ENCODE measurements at places on chromosomes 4 and X.

DNA sequence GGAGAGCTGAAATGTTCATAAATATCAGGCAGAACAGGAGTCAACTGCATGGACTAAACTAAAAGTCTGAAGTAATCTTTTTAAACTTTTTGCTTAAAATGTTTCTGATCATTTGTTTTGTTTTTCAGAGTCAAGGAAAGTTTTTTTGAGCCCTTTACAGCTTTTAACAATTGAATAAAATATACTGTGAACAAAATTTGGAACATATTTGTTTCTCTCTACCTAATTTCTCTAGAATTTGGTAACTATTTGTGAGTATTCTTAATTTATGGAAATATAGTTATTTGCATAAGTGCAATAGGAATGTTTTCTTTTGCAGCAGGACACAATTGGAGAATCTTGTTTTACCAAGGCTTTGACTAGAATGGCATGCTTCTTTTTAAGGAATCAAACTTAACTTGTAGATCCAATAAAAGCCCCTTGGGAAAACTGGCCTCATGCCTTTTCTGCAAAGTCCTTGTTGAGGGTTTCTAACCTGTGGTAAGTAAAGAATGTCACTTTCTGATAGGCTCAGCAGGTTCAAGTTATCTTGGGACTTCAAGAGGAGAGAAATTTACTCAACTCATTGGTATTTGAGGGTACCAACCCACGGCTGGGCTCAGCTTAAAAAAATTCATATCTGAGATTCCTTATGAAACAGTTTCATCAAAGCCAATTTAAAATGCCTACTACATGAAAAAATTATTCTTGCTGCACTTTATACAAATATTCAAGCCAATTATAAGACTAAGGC lies 91.5 kb downstream of the UPRT start:
- DNase-seq = no peak

DNA sequence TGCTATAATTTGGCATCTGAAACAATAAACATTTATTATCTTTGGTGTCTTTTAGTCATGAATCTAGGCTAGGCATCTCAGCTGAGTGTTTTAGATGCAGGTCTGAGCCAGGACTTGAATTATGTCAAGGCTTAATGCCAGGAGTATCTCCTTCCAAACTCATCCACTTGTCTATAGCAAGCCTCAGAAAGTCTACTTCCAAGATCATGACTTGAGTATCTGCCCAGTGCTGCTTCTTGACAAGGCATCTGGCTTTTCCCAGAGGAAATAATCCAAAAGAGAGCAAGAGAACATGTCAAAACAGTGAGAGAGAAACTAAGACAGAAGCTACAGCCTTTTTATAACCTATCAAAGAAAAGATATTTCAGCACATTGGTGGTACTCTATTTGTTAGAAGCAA lies 1052.1 kb upstream of the PCDH10 start:
- DNase-seq = no peak

GRCh38 chr4:155604718-155605626 lies 61.7 kb upstream of the GUCY1A1 start:
- no peak for DNase-seq

GRCh38 chr4:107050525-107051135 lies 14.5 kb upstream of the DKK2 start:
- no peak for DNase-seq

DNA sequence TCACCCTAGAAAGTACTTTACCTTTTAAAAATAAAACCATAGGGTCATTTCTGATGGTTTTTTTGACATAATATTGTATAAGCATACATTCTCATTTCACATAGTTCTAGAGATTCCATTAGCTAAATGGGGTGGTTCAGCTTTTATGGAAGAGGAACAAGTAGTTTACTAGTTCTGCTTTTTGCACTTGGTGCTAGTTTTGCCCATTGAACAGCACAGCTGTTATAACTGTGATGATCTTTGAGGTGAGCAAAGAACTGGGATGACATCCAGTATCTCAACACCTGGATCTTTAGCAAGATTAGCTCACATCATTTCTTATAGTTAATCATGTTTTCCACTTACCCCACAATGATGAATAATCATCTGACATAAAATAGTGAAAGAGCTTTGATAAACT lies 40.9 kb downstream of the MOB1B start:
- no peak for DNase-seq

GRCh38 chr4:116880625-116881024 lies 204.8 kb downstream of the TRAM1L1 start:
- no peak for DNase-seq

DNA sequence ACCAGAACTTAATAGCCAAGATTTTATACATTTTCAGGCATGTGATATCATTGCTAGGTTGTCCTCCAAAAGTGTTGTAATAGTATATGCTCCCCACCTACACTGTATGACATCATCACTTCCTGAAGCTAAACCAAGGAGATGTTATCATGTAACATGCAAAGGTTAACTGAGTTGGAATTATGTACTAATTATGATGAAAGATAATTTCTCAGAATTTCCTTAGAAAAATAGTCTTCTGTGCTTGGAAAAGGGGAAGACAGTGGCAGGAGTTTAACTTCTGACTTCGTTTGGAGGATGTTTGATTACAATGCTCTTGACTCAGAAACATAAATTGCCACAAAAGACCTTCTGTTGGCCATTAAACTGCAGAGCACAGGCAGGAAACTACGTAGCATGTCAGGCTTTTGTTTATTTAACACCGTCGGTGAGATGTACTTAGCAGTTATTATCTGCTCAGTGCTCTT lies 83.6 kb upstream of the GUCY1A1 start:
- no peak for DNase-seq

DNA sequence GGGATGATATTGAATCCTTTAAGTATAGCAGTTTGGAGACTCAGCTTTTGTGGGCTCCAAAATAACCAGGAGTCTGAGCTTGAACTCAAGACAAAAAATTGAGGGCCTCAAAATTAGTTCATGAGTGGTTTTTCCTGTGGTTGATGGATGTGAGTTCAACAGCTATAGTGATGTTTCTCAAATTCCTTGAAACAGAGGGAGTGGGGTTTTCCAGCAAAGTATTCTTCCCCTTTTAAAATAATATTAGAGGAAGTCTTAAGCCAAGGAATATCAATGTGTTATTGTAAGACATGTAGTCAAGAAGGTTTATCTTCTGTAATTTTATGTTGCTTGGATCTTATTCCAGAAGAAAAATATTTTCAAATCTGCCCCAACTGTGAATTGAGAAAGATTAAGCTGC lies 10.6 kb downstream of the OTC start:
- no peak for DNase-seq
